ENCODE measurements at places on chromosomes 16 and 17.

DNA sequence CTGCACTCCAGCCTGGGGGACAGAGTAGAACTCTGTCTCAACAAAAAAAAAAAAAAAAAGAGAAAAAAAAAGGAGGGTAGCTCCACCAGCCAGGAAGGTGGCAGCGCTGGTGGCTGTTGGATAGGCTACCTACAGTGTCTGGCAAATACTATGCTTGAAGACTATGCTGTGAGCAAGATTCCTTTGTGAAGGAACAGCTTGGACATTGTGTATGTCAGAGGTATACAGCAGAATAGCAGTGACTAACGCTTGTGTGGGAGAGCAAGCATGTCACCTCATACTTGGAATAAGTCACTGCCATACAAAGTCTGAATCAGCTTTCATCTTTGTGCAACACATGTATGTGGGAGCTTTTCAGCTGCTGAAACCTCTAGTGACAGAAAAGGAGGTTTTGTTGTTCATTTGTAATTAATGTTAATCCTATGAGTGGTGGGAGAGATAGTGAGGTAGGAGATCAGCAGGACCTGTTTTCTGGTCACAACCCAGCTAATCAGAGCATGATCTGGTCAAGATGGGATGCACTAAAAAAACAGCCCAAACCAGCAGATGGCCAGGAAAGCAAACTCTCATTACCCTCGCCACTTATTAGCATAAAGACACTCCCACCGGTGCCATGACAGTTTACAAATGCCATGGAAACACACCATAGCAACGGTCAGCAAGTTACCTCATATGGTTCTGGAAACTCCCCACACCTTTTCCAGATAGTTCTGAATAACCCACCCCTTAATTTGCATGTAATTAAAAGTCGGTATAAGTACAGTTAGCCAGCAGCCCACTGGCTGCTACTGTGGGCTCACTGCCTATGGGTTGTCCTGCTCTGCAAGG lies 6.8 kb upstream of the ITGAD start:
- no peaks in the 10 kb centered on the region for H3K4me1 ChIP-seq
- H3K27me3 ChIP-seq = peaks cover 4% of the 10 kb centered on the region
- H3K36me3 ChIP-seq = no peaks in the 10 kb centered on the region
- no peak overlapping the region for H3K27ac ChIP-seq
- DNase-seq = no peak
- H3K4me3 ChIP-seq = no peak overlapping the region

DNA sequence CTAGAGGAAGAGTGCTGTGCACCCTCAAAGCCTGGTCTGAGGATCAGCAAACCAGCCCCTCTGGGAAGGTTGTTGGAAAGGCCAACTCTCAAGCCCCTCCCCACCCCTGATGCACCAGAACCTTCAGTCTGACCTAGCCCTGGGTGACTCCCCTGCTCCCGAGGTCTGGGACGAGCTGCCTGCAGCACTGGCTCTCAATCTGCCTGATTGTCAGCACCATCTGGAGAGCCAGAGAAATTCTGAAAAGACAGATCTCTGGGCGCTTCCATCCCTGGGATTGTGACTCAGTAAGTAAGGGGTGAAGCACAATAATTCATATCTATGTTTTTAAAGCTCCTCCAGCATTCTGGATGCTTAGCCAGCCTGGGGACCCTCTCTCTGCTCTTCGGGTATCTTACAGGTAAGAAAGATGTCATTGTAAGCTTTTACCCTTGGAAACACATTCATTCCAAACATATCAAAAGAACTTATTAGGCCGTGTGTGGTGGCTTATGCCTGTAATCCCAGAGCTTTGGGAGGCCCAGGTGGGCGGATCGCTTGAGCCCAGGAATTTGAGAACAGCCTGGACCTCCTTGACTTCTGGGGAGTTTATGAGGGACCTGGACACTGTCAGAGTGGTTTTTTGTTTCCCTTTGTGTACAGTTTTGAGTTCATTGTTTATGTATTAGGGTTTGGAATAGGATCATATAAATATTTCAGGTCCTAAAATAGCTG lies 147.5 kb downstream of the KCNJ12 start:
- no peaks in the 10 kb centered on the region for H3K36me3 ChIP-seq
- no peak overlapping the region for H3K4me3 ChIP-seq
- H3K27ac ChIP-seq = no peak overlapping the region
- H3K27me3 ChIP-seq = no peaks in the 10 kb centered on the region
- DNase-seq = no peak
- no peaks in the 10 kb centered on the region for H3K4me1 ChIP-seq

GRCh38 chr17:76623271-76624146 lies 20.0 kb downstream of the ST6GALNAC1 start:
- no peak overlapping the region for H3K27ac ChIP-seq
- H3K36me3 ChIP-seq = no peaks in the 10 kb centered on the region
- H3K4me3 ChIP-seq = no peak overlapping the region
- H3K4me1 ChIP-seq = peaks cover 9% of the 10 kb centered on the region

DNA sequence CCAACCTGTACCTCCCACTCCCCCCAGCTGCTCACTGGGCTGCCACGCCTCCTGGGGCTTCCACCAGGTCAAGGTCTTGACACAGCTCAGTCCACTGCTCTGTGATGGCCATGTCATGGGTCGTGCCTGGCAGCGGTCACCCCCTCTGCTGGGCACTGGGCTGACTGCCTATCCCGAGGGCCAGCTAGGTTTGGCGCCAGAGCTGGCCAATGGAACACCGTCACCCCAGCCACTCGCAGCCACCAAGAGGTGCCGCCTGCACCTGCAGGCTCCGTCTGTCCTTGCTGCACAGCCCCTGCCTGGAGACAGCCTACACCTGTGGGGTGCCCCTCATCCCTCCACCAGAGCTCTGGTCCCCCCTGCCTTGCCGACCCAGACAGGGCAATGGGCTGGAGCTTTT lies 4.5 kb upstream of the RAB40C start:
- no peak overlapping the region for H3K4me3 ChIP-seq
- no peak for DNase-seq
- peaks cover 23% of the 10 kb centered on the region for H3K4me1 ChIP-seq
- H3K36me3 ChIP-seq = peaks cover 11% of the 10 kb centered on the region

DNA sequence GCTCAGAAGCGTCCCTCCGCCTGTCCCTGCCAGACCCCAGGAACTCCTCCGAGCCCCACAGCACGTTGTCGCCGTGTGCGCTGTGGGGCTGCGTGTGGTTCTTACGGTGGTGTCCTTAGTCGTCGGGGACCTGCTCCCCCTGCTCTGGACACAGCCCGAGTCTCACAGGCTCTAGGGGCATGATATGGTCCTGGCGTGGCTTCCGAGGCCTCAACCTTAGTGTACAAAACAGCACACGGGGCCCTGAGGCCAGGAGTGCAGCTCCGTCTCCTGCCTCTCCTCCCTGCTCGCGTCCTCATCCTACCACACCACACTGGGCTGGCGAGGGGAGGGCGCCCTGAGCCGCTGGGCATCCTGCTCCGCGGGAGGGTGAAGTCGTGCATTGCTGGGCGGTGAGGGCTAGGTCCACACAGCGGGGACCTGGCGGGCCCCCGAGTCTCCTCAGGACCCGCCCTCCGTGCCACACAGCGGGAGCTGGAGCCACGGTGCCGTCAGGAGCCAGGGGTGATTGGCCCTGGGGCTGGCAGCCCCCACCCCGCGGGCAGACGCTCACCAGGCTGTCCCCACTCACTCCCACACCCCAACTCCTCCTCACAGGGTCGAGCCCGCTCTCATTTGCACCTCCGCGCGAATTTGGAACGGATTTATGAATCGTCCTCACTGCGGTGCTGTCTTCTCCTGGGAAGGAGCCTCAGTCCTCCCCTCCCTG lies 1.2 kb upstream of the MAFG start:
- peak overlapping the region; percentile 94 for H3K4me3 ChIP-seq
- H3K27me3 ChIP-seq = peaks cover 13% of the 10 kb centered on the region
- H3K27ac ChIP-seq = peak overlapping the region; percentile 56
- H3K36me3 ChIP-seq = no peaks in the 10 kb centered on the region
- peaks cover 37% of the 10 kb centered on the region for H3K4me1 ChIP-seq
- no peak for DNase-seq

GRCh38 chr17:791829-792228 lies 9.7 kb downstream of the MRM3 start:
- no peak overlapping the region for H3K4me3 ChIP-seq
- peaks cover 14% of the 10 kb centered on the region for H3K4me1 ChIP-seq
- H3K27ac ChIP-seq = no peak overlapping the region
- DNase-seq = peak; percentile 37

DNA sequence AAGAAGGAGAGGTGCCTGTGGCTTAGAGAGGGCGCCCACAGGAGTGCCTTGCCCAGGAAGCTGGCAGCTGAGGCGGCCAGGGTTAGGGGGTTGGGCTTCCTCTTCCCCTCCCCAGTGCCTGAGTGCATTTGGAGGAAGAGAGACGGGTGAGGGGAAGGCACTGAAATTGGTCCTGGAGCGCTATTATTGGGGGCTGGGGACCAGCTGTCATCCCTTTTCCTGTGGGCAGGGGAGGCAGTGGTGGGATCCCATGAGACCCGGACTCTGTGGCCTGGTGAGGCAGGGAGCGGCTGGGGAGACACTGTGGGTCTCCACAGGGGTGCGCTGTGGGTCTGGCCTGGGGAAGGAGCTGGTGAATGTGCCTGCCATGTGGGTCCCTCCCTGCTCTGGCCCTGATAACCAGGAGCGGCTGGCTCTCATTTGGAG lies 259.7 kb downstream of the SEC14L1 start:
- peak; percentile 63 for DNase-seq
- H3K36me3 ChIP-seq = peaks cover 31% of the 10 kb centered on the region
- H3K27ac ChIP-seq = peak overlapping the region; percentile 62
- peak overlapping the region; percentile 25 for H3K4me3 ChIP-seq

Measured in lower lobe of right lung (tissue), 2 donors.